ENCODE measurements at places on chromosomes 2 and 18. TPM values are rescaled to one million over a fixed set of nuclear protein-coding genes. Genes with fewer than 3 reads are reported as not detected.

- H3K27me3 ChIP-seq: no peaks in the 10 kb centered on the region
- no peak overlapping the region for H3K4me3 ChIP-seq
- no peaks in the 10 kb centered on the region for H3K36me3 ChIP-seq
- H3K27ac ChIP-seq: no peak overlapping the region
- no peak for DNase-seq
Measured at GRCh38 chr2:14513903-14514302, 118.6 kb upstream of the LRATD1 start.

- no peak overlapping the region for H3K27ac ChIP-seq
- no peak overlapping the region for H3K4me3 ChIP-seq
- H3K27me3 ChIP-seq: no peaks in the 10 kb centered on the region
- no peak for DNase-seq
- H3K4me1 ChIP-seq: peaks cover 24% of the 10 kb centered on the region
Measured at GRCh38 chr2:88658326-88658725, 31.1 kb upstream of the EIF2AK3 start.

DNA sequence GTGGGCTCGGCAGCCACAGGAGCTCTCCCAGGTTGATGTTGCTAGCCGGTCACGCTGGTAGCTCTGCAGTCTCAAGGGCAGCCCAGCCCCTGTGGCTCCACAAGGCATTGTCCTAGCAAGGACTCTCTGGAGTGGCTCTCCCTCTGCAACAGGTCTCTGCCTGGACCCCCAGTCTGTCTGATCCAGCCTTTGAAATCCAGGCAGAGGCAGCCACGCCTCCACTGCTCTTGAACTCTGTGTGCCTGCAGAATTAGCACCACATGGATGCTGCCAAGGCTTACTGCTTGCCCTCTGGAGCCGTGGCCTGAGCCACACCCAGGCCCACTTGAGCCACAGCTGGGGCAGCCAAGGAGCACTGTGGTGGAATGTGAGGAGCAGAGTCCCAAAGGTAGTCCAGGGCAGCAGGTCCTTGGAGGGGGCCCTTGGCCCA is 43.0 kb upstream of the FAHD2A start:
- H3K4me1 ChIP-seq: no peaks in the 10 kb centered on the region
- no peak overlapping the region for H3K27ac ChIP-seq
- peaks cover 39% of the 10 kb centered on the region for H3K27me3 ChIP-seq
- no peak overlapping the region for H3K4me3 ChIP-seq

DNA sequence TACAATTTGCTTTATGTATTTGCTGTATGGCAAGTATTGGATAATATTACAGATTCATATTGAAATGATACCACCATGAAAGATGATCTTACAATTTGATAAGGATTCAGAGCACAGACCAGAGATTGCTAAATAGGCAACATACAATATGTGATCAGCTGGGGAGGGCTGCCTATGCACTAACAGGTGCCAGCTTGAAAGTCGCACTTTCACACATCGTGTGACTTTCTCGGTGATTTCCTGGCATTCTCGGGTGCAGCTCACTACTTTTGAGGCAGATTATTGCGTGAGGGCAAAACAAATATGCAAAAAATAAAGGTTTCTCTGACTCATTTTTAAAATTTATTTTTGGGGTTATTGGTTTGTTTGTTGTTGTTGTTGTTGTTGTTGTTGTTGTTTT is 36.0 kb downstream of the RBMS1 start:
- H3K36me3 ChIP-seq: no peaks in the 10 kb centered on the region
- no peaks in the 10 kb centered on the region for H3K4me1 ChIP-seq
- H3K4me3 ChIP-seq: no peak overlapping the region
- no peak overlapping the region for H3K27ac ChIP-seq
- no peak for DNase-seq

Gene PRKAG3
- total RNA-seq: not detected

DNA sequence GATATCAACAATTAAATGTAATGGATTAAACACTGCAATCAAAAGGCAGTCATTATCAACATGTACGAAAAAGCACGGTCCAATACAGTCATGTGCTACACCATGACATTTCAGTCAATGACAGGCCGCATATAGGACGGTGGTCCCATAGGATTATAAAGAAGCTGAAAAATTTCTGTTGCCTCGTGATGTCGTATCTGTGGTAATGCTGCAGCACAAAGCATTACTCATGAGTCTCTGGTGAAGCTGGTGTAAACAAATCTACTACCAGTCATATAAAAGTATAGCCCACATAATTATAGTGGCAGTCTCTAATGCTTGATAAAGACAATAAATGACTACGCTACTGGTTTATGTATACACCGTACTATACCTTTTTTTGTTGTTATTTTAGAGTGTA is 58.4 kb downstream of the RABL2A start:
- H3K4me1 ChIP-seq: no peaks in the 10 kb centered on the region
- no peak overlapping the region for H3K4me3 ChIP-seq
- no peaks in the 10 kb centered on the region for H3K36me3 ChIP-seq

DNA sequence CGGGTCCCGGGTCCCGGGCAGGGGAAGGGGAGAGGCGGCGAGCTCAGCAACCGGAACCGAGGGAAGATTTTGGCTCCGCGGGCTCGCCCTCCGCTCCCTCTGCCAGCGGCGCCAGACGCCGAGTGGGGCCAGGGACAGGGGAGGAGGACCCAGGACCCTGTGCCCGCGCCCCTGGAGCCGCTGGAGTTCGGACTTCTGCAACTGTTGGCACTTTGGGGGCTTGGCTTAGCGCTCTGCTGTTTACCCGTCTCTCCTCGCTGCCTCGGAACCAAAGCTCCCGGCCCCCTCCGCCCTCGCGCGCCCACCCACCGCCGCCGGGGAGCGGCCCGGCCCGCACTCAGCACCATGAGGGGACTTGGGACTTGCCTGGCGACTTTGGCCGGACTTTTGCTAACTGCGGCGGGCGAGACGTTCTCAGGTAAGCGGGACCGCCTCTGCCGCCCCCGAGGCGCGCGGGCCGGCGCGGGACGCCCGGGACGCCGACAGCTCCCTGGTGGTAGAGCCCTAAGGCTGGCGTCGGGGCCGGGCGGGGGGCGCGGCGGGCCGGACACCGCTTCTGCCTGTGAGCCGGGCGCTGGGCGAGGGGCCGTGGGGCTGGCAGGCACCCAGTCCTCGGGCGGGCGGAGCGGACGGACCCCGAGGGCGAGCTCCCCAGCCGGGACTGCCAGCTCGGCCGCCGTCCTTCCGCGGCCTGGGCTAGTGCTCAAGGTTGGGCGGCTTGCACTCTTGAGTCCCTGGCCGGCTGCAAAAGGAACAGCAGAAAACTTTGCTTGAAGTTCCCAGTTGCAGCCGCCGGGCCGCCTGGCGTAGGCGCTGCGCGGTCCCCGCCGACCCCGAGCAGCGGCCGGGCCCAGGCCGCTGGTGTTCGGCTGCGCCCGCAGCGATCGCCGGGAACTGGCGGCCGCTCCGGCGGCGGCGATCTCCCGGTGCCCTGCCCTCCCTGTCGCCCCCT is 634 bp downstream of the PTPRM start:
- H3K27ac ChIP-seq: no peak overlapping the region
- peak overlapping the region; percentile 69 for H3K4me3 ChIP-seq
- H3K36me3 ChIP-seq: no peaks in the 10 kb centered on the region
- peaks cover 11% of the 10 kb centered on the region for H3K27me3 ChIP-seq
